ENCODE measurements at places on chromosomes 12 and 14.

DNA sequence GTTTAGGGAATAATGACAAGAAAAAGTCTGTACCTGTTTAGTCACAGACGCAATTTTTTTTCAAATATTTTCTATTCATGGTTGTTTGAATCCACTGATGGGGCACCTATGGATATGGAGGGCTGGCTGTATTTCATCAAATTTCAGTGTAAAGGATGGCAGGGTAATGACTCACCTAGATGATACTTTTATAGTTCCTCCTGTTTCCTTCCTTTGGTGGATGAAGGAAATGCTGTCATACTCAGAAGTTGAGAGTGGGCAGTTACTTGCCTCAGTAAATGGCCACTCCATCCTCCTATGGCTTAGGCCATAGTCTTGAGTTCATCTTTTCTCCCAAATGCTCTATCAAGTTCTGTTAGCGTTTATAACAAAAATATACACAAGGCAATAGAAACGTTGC is 18.9 kb upstream of the C12orf71 start:
- no peak for DNase-seq

DNA sequence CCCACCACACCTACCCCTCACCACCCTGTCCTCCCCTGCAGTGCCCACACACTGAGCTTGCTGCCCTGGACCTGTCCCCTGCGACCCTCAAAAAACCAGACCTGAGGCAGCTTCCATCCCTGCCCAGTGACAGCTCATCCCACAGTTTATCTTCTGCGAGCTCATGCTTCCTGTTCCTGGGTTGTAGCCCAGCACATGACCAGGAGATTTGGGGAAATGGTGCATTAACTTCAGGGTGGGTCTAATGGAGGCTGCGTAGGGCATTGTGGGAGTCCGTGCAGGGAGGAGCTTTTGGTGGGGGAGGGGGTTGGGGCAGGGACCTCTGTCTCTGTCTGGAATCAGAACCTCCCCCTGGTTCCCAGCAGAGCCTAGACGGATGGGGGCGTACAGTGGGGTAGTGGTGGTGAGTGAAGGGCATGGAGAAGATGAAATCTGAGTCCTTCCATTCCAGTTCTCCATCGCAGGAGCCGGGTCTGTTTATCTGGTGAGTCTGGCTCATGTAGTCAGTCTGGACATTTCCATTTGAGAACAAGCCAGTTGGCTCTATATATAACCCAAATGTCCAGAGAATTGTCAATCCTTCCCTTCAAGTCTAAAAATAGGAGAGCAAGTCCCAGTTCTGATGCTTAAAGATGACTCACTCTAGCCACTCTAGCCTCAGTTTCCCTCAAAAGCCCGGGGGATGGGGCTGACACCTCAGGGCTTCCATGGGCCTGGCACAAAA is 270.9 kb downstream of the CACNA1C start:
- no peak for DNase-seq

DNA sequence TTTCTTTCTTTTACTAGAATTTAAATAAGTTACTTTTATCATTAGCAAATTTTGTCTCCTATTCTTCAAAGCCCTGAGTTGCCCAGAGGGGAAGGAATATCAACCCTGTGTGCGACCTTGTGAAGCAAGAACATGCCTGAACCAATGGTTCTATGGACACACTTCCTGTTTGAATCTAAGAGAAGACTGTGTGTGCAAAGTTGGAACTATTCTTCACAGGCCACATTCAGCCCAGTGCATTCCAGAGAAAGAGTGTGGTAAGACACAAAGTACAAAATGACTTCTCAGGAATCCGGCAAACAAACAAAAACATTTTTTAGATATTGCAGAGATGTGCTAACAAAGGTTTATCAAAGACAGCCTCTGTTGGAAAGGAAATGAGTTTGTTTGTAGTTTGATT is 90.8 kb upstream of the PTPRQ start:
- DNase-seq = no peak

GRCh38 chr12:77060883-77061240 is 4.5 kb downstream of the E2F7 start:
- no peak for DNase-seq

DNA sequence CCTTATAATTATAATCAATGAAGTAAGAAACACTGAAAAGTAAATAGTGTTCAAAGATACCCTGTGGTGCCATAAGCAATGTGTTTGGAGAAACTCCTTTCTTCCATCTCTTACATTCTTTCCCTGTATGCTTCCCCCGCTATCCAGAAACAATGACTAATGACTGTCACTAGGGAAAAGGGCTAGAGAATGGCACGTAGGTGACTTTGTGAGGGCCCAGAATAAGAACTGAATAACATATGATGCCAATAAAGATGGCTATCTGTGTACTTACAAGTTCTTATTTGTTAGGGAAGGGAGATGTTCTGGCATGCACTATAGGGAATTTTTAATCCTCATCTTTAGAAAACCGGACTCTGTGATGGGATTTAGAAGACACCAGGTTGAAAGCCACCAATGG is 4.7 kb upstream of the KRT7 start:
- no peak for DNase-seq

DNA sequence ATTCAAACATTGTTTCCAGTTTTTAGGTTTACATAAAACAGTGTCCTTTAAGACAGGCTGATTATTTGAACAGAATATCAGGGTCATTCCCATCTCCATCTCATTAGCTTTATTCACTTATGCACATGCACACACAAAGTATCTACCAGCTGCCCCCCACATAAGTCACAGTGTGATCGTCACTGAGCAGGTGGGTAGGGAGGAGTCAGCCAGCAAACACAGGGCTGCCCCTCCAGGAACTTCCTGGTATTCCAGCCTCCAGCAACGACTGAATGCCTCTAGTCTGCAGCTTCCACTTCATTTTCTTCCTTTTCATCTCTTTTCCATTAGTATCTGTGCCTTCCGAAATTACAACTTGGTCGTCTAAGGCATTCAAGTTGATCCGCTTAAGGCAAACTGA is 48.8 kb upstream of the FOXN3 start:
- no peak for DNase-seq

GRCh38 chr14:22540293-22540692 is 48.7 kb downstream of the DAD1 start:
- no peak for DNase-seq

DNA sequence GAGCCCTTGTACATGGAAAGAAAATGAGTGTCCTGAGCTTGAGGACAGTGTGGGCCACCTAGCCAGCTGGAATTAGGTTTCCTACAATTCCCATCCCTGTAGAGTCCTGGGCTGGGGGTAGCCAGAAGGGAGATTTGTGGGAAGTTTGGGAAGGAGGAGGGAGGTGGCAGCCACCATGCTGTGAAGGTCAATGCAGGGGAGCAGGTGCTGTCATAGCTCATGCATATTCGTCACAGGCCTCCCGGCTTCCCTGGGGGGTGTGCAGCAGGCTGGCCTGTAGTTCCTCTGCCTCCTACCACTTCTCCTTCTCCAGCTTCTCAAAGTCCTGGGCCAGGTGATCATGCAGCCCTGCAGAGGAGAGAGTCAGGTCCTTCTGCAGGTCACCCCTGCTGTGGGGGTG is 121.3 kb downstream of the TBX3 start:
- DNase-seq = no peak

GRCh38 chr14:102554821-102555819 is 37.3 kb upstream of the RCOR1 start:
- peak; percentile 78 for DNase-seq

- DNase-seq = no peak
These were observed 47.9 kb upstream of the PLEKHG6 start for GRCh38 chr12:6262623-6263022.

- peak; percentile 28 for DNase-seq
These were observed 68.0 kb downstream of the PDE3A start for GRCh38 chr12:20436316-20436715.

DNA sequence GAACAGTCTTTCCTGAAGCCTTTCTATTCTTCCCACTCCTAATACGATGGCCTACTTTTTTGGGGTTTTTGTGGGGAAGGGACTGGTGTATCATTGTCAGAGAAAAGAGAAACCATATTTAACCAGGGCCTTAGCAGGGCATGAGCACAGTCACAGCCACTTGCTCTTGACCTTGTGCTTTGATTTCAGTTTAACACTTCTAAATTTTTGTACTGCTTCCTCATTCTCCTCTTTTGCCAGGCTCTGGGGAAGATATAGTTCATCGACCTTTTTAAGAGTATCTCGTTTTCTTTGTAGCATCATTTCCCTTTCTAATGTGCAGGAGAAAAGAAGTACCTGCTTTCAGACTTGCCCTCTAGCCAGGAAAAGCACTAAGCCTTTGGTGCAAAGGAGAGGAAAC is 2.2 kb downstream of the ZBTB1 start:
- no peak for DNase-seq

- no peak for DNase-seq
These were observed 8.7 kb upstream of the SMUG1 start for GRCh38 chr12:54197431-54197909.

DNA sequence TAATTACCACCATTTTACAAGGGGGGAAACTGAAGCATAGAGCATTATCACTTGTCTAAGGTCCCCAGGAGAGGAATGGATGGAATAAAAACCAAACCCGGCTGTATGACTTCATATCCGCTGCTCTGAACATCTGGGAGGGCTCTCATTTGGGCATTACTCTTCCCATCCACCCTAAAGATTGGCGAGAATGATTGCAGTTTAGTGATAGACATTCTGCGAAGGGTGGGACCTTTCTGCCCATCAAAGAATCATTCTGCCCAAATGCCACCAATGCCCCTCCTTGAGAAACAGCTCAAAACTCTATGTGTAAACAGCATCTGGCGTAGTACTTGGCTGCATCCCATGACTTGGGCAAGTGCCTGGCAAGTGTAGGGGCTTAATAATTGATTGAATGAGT is 11.6 kb downstream of the CHST11 start:
- DNase-seq = no peak

- no peak for DNase-seq
These were observed 44.8 kb downstream of the RHOJ start for GRCh38 chr14:63249092-63249491.

DNA sequence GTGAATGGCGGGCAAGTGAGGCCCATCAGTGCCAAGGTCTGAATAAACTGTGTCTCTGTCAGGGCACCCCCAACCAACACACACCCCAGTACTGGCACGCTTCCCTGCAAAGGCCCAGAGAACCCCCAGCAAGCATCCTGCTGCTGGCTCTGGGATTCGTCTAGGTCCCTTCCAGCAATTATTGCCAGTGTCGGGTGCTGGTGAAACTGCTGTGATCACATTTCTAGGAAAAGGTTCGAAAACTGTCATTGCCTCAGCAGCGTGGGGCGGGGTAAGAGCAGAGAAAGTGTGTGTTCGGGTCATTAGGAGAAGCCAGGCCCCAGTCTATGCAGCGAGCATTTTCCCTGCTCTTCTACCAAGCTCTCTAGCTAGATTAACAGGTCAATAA is 2.5 kb downstream of the FAM222A start:
- peak; percentile 44 for DNase-seq

- peak; percentile 14 for DNase-seq
These were observed 319.4 kb downstream of the KCNC2 start for GRCh38 chr12:74890237-74890599.

DNA sequence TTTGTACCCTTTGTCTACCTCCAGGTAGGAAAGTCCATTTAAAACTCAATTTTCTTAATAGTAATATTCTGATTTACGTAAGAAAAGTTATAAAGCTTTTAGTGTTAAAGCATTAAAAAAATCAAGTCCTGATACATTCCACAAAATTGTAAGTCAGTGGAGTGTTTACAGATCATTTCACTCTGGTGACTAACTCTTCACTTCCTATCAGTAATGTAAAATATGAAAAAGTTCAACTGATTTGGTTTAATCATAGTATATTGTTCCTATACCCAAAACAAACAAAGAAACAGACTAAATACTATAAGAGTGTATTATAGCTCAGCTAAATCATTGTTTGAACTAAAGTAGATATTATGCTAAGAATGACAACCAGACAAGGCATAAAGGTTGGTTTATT is 85.9 kb downstream of the VEZT start:
- no peak for DNase-seq

DNA sequence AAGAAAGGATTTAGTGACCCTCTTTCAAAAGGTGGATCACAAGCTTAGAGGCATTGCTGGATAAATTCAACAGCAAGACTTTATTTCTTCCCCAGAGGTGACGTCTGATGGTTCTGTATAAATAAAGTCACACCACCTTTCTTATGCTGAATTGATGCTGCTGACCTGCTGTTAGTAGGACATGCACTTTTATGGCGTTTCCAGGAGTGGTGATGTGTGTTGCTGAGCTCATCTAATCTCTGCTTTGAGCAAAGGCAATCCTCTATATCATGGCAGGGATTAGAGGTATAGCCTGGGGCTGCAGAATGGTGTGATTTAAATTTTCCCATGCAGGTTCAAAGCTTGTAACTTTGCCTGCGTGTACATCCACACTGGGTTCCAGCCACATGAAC is 94.9 kb downstream of the ETV6 start:
- DNase-seq = no peak

DNA sequence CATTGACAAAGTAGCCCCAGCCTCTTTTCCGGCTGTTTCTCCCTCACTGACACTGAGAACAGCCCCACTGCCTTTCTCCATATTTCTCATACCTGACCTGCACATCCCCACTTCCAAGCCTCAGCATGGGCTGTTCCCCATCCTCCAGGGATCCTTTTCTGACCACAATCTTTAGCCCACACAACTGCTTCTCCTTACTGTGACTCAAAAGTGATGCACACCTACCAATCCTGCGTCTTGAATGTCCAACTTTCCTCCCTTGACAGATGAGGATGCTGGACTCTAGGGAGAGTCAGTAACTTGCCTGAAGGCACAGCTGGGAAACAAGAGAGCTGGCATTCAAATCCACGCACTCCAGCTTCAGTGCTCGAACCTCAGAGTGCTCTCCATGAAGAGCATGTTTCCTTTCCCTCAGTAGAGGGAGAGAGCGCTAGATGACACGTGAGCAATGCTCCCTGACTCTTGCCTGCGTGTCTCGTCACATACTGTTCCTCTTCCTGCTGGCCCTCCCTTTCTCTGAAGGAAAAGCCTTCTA is 75.6 kb downstream of the NTF3 start:
- DNase-seq = no peak

GRCh38 chr12:75727577-75727976 is 216.2 kb upstream of the KRR1 start:
- DNase-seq = no peak

DNA sequence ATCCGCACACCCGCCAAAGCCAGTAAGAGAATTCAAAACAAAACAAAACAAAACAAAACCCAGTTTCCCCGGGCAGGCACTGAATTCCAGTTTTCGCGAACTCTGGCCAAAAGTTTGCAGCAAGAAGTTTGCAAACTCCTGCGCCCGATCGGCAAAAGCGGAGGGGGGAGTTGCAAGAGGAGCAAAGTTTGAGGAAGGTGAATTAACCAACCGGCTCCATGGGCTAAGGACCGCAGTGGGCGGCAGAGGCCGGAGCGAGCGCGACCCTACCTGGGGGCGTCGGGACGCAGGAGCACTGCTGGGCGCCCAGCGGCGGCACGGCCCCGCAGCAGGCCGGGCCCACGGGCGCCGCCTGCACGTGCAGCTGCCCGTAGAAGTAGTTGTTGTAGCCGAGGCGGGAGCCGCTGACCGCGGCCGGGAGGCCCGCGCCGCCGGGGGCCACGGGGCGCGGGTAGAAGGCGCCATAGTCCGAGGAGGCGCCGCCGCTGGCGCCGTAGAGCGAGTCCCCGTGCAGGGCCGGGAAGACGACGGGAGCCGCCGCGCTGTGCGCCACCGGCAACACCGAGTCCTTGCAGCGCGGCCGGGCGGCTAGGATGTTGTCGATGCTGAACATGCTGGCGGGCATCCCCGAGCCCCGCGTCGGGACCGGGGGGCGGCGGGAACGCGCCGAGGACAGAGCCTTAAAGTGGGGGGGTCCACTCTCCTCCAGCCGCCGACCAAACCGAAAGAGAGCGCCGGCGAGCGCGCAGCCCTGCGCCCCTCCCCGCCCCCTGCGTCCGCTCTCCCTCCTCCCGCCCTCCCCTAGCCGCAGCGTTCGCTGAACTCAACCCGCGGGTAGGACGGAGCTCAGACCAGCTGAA is at the start of gene GSC:
GSC (minus strand) TSS at position 723 of the 860 bp plus-strand sequence; CDS start at position 625, 98 bp downstream.
- peak; percentile 86 for DNase-seq

- DNase-seq = no peak
These were observed 13.8 kb downstream of the TMCC3 start for GRCh38 chr12:94636462-94637085.
